Lung (tissue), 17 donors: ENCODE measurements at places on chromosomes 12 and 14. TPM values are rescaled to one million over a fixed set of nuclear protein-coding genes. Genes with fewer than 3 reads are reported as not detected.

GRCh38 chr14:81427348-81428058 lies 27.4 kb upstream of the STON2 start:
- DNase-seq, result peak; percentile 54

DNA sequence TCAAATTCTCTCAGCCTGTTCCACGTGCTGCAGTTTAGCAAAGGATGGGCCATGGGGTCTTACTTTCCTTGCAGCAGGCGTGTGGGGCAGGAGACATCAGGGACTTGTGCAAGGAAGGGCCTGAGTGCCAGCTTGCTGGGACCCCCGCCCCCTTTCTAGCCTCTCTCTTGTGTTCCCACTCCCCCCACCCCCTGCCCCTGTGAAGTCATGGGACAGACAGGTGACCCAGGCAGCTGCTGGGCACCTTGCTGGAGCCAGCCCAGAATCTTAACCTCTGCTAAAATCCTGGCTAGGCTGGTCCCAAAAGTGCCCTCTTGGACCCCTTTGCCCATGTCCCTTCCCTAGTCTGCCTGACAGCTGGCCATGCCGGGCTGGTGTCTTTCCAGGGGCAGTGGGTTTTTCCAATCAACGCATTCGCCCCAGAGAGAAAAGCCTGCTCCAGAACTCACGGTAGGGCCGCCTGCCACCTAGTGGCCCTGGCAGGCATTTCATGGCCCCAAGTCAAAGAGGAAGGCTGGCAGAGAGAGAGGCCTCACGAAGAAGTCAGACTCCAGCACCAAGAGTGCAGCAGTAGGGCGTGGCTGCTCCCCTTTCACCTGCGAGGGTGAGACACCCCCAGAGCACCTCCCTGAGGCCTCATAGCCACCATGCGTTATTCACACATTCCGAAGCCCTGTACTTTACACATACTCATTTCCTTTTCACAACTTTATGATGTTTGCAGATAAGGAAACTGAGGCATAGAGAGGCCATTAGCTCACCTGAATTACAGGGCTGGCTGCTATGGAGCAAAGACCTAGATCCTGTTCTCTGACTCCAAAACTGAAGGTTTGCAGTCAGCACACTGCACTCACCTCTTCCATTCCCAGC lies 67.4 kb downstream of the LGMN start:
- DNase-seq, result peak; percentile 80

- DNase-seq, result no peak
Measured at GRCh38 chr14:20659813-20660395, 18.4 kb upstream of the OR6S1 start.

GRCh38 chr12:98369581-98369980 lies 145.8 kb upstream of the TMPO start:
- DNase-seq, result peak; percentile 72

DNA sequence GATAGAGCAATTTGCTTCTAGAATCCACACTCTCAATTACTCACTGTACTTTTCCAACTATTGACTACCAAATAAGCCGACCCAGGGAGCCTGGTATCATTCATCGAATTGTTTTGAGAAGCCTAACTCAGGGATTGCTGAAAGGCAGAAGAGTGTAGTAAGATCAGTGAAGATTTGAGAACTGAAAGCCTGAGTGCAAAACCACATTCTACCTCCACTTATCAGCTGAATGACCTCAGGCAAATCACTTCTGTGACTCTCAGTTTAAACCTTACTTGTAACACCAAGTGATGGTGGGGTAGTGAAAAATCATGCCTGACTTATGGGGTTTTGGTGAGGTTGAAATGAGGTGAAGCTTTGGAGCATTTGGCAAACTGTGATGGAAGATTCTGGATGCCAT lies 126.1 kb upstream of the MAX start:
- DNase-seq, result no peak

Gene PELI2
- 12.5 TPM for total RNA-seq

- DNase-seq, result no peak
Measured at GRCh38 chr12:59382282-59383078, 213.3 kb upstream of the SLC16A7 start.

DNA sequence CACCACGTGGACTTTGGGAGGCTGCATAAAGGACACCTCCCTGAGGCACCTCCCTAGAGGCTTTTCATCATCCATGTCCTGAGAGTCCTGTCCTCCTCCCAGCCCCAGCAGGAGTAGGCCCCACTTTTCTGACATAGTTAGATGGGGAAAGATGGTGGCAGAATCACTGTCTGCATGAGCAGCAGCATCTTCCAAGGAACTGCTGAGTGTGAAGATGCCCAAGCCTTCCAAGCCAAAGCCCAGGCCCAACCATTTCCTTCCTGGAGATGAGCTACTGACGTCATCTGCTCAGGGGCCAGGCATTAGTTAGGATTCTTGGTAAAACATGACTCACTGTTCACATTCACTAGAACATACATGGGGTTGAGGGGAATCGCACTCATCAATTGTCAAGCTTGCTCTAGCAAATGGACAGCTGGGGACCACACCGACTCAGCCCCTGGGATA lies 37.3 kb downstream of the VDR start:
- no peak for DNase-seq

- no peak for DNase-seq
Measured at GRCh38 chr14:54927551-54927950, 24.9 kb upstream of the GCH1 start.

GRCh38 chr14:66072190-66073084 lies 413.7 kb upstream of the CCDC196 start:
- DNase-seq, result no peak

GRCh38 chr14:23569443-23570151 lies 2.0 kb upstream of the AP1G2 start:
- peak; percentile 12 for DNase-seq

DNA sequence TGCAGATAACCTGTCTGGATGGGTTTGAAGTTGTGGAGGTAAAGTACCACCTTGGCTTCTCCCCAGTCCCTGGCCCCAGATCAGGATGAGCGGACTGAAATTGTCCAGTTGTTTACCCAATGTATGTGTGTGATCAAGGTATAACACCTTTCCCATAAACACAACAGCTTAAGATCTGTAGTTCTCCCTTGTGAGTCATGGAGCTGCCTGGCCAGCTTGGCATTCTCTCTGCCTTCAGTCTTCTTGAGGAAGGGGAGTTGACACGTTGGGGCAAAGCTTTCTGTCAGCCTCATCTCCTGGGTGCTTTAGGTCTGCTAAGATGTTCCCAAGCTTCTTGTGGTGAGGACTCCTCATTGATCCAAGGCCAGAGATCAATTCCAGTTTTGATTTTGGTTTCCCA lies 6.1 kb downstream of the C1S start:
- no peak for DNase-seq

- DNase-seq, result peak; percentile 46
Measured at GRCh38 chr12:11765421-11765816, 115.9 kb downstream of the ETV6 start.

Gene HCAR3
- 2.5 TPM for total RNA-seq

DNA sequence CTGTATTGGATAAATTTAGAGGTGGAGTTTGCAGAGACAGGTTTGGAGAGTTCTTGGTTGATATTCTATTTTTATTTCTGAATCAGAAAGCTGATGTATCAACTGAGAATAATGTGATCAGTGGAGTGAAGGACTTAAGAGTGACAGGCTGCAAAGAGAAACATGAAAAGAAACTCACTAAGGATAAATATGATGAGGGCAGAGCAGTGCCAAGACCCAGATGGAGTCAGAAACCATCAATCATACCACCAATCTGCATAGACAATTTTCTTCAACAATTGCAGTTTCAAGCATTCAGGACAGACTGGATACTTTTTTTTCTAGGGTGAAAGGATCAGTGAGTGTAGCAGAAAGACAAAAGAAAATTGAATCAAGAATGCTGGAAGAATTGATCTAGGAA lies 226.7 kb upstream of the NAV3 start:
- no peak for DNase-seq

Gene KRT73
- not detected for total RNA-seq

DNA sequence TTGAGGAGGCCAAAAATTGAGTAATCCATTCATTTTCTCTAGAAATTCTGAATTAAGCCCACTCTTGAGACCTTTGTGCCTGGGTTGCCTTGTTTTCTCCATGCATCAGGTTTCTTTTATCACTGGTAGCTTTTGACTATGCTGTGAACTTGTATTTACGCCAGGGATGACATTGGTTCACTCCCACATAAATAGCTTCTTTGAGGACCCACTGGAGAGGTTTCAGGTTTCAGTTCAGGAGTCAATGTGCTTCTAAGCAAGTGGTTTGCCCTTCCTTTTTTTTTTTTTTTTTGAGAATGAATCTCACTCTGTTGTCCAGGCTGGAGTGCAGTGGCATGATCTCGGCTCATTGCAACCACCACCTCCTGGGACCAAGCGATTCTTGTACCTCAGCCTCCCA lies 10.2 kb upstream of the SLC17A8 start:
- no peak for DNase-seq

- no peak for DNase-seq
Measured at GRCh38 chr12:26978801-26979200, 35.4 kb downstream of the TM7SF3 start.

DNA sequence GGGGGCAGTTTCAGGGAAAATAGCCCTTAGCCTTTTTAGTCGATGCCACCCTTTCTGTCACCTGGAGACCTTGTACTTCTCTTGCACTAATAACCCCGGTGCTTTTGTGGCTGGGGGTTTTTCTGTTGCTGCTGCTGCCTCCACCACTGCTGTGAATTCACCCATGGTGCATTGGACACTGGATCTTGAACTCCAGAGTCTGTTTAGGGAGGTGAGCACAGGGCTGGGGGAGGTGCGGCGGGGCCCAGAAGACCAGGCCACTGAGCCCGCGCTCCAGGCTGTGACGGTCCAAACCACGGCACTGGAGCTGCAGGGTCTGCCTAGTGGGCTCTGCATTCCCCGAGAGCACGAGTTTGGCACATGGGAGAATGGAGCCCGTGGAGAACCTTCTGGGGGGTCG lies 100.6 kb downstream of the NINJ2 start:
- DNase-seq, result no peak

Gene KNTC1
- 11.4 TPM for total RNA-seq

DNA sequence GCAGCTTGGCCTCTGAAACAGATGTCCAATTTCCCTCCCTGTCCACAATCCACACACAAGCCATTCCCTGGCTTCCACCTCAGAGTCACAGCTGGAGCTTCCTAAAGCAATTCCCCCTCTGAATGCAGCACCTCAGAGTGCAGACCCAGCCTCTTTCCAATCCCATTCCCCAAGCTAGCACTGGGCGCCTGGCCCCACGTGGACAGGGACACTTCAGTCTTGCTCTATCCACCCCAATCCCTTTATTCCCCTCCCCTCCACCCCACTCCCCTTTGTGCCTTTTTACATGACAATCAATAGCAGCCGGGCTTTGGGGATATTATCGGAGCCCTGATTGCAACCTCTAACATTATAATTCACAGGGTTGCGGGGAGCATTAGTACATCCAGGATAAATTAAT lies 292.6 kb downstream of the TTC8 start:
- no peak for DNase-seq
